Gastrocnemius medialis (tissue), 4 donors: ENCODE measurements at places on chromosomes 5 and 9.

DNA sequence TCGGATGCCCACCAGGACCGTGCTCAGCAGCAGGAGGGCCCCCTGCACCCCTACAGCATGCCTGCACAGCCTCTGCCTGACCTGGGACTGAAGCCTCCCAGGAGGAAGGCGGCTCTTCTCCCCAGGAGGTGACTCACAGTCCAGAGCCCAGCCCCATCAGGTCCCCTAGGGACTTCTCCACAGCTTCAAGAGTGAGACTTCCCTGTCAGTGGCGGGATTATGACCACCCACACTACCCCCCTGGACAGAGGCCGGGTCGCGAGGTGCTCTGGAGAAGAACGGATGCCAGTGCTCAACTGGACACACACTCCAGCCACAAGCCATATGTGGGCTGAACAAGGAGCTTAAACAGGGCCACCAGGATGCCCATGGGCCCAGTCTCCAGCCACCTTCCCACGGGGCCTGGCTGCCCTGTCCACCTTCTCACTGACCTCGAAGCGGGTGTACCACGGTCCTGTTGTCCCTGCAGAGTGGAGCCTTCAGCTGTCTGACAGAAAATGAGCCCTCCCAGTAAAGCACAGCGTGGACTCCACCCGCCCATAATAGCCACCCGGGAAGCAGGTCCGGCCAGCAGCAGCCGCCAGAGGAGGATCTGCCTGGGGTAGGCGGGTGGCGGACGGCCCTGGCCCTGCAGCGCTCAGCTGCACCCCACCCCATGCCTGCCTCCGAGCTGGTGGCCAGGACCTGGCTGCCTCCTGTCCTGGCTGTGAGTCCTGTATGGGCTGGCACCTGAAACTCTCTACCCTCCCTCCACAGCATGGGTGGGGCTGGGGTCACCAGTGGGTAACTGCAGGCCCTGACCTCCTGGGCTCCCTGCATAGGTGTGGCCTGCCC lies 54.7 kb downstream of the SEMA4D start:
- DNase-seq: no peak

DNA sequence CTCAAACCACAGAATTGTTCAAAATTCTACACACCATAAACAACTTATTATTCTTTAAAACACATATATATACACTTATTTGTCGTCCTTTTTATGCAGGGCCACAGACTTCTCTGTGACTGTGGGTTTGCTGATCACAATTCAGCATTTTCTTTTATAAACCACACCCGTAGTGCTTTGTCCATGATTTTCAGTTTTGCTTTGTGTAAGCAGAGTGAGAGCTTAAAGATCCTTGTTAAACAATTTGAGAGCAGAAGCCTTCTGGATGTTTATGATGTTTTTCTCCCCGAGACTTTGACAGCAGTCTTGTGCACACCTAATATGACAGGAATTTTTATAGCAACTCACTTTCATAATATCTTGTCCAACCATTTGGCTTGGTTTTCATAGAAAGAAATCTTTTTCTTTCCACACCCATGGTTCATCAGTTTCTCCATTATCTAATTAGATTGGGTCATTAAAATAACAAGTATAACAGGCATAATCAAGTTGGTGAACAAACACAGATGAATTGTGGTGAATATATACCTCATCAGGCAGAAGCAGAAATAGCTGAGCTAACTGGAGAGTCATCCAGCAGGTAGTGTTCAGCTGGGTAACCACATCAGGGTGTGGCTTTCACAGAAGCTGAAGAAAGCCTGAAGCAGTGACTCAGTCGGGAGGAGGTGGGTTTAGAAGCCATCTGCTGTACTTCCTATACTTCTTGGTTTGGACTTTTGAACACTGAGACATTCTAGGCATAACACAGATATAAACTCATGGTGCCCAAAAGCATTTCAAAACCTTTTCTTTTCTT lies 232.8 kb downstream of the DOCK8 start:
- no peak for DNase-seq

DNA sequence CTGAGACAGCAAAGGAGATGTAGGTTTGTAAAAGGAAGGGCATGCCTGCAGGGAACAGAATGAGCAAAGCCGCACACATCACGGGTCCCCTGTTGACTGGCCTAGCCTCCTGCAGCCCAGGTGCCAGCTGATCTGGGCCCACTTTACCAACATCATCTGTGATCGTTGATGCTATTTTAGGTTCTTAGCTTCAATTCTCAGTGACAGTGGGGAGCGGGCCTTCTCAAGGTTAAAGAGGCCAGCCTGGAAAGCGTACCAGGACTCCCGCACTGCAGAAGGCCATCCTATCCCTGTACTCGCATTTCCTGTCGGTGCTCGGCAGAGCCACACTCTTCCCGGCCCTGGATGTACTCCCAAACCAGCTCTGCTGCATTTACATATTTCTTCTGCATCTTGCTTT lies 213.5 kb upstream of the IRX1 start:
- DNase-seq: no peak

DNA sequence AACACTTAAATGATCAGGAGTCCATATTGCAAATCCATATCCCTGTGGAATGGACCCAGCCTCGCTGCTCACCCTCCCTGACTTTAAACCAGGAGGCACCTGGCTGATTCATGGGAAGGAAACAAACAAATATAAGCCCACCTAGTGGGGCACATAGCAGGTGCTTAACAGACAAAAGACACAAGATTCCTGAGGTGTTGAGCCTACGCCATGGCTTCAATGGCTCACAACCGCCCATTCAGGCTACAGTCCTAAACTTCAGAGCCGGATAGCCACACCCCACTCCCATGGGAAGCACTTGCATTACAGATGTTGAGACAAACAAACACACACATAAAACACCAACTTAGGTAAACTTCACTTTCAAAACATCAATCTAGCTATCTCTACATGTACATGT lies 359.9 kb downstream of the ICE1 start:
- DNase-seq: no peak

DNA sequence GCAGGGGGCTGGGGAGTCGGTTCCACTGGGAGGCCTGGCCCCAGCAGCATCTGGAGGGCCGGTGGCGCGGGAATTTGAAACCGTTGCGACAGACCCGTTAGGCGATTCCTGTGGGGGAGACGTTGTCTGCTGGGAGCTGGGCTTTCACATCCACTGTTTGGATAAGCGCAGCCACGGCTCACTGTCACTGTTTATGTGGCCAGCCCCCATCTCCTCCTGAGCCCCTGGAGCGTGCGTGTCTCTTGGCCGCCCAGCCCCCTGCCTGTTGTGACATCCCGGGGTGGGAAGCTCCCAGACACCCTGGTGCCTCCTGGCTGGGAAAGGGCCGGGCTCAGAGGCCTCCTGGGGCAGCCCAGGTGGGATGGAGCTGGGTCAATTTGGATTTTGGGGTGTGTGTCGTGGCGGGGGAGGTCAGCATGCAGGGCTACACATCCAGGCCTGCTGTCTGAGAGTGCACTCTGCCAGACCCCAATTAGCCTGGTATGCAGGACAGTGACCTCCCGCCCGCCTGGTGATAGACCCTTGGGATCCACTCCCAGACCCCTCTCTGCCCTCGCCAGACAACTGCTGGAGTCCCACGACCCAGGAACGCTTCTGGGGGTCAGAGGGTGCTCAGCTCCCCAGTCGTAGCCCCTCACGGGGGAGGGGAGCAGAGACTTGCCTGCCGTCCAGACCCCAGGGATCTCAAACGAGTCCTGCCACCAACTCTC lies 62.0 kb upstream of the RNU6ATAC start:
- DNase-seq: no peak

- DNase-seq: no peak
These were observed 246.1 kb upstream of the TUT7 start for GRCh38 chr9:86600291-86600690.

DNA sequence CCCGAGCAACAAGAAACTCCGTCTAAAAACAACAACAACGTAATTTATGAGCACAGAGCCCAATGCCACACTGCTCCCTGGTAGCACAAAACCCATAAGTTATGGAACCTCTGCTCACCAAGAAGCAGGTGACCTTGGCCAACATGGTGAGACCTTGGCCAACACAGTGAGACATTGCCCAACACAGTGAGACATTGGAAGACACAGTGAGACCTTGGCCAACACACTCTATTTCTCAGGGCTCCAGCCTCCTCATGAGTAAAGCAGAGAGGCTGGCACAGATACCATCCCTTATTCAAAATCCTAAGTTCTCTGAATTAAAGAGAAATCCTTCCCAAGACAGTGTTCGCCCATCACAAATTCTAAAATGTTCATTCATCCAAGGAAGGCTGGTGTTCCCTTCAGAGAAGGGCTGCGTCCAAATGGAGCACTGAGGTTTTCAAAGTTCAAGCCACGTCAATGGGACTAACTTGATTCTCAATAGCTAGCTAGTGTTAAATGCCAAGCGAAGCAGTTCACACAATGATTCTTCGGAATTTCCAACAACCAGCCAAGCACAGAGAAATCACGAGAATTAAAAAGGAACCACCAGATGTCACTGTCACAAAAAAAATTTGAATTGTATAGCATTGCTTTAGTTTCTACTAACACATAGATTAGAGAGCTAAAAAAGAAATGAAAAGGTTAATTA lies 29.5 kb downstream of the TTC39B start:
- DNase-seq: no peak
